ENCODE measurements at places on chromosomes 4 and X.

GRCh38 chrX:45768666-45769236 is 568.1 kb upstream of the DIPK2B start:
- DNase-seq = no peak

- DNase-seq = no peak
Measured at GRCh38 chrX:104427693-104428092, 138.3 kb upstream of the IL1RAPL2 start.

GRCh38 chr4:121252224-121252806 is 88.2 kb upstream of the TNIP3 start:
- DNase-seq = peak; percentile 29

DNA sequence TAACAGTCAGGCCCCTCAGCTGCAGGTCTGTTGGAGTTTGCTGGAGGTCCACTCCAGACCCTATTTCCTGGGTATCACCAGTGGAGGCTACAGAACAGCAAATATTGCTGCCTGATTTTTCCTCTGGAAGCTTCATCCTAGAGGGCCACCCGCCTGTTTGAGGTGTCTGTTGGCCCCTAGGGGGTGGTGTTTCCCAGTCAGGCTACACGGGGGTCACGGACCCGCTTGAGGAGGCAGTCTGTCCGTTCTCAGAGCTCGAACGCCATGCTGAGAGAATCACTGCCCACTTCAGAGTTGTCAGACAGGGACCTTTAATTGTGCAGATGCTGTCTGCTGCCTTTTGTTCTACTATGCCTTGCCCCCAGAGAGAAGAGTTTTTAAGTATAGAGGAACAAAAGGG is 160.8 kb downstream of the DKK2 start:
- no peak for DNase-seq

GRCh38 chrX:68690936-68691501 is 43.6 kb downstream of the STARD8 start:
- no peak for DNase-seq

- no peak for DNase-seq
Measured at GRCh38 chr4:15883610-15884243, 54.8 kb downstream of the FGFBP1 start.

DNA sequence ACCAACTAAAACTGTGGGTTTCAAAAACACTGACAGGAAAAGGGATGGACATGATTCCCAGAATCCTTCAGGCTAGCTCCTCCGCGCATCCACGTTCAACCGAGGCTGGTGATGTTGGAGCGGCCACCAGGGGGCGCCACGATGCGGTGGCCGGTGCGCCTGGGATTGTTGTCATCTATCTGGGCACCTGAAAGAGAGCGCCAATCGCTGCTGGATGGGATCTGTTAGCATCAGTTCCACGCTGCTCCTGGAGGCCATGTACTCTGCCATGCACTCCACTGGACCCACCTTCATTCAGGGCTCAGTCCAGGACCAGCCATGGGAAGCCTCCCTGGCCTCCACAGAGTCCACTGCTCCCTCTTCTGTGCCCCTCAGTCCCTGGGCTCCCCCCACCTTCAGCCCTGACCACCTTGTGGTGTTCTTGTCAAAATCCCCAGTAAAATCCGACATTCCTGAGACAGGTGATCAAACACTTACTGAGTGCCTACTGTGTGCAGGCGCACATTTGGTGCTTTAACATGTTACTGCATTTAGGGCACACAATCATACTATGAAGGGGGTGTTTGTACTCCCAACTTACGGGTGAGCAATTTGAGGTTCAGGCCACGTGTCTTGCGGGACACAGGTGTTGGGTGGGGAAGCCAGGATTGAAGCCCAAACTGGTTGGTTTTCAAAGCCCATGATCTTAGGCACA is 71.1 kb downstream of the CRMP1 start:
- DNase-seq = no peak

DNA sequence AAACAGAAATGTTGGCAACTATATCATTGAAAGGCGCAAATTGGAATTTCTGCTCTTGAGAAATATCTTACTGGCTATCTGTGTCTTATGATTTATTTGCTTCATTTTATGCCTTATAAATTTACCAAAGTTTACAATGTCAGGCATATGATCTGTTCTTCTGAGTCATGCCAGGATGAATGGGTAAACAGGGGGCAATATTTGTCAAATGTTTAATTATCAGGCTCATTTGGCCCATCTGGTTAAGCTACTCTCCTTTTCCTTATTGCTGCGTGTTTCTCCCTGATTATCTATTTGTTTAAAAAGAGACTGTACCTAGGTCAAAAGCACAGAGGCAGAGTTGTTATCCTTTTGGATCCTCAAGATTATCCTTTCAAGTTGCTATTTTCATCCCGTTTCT is 903.8 kb upstream of the PCDH10 start:
- DNase-seq = no peak

DNA sequence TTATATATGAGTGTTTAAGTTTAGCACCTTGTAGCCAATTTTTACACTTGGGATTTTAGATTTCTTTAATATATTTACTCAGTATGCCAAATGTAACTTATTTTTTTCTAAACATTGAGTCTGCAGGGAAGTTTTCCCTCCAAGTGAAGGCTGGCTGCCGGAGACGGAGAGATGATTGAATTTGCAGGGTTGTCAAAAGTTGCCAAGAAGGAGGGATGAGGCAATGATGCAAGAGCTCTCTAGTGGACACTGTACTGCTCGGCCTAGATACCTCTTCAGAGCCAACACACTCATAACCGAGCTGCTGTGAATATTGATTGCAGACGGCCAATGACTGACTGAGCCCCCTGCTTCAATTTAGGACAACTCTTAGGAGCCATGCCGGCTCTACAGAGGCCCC is 318.6 kb upstream of the CASK start:
- DNase-seq = no peak

- no peak for DNase-seq
Measured at GRCh38 chr4:3524920-3525319, 7.3 kb downstream of the LRPAP1 start.

GRCh38 chrX:100995469-100995868 is 26.0 kb downstream of the ARL13A start:
- DNase-seq = no peak

DNA sequence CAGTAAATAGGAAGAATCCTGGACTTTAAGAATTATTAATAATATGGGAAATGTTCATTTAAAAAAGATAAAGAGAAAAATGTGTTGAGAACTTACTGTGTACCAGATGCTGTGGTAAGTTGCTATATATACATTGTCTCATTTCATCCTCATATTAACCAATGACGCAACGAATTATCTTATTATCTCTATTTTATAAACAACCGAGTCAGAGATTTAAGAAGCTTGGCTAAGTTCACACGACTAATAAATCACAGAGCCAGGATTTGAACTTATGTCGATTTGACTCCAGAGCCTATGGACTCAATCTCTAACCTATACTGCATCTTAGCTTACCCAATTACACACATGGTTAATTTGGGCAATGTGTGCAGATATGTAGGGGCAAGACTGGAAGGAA is 15.5 kb upstream of the DCTD start:
- DNase-seq = no peak

DNA sequence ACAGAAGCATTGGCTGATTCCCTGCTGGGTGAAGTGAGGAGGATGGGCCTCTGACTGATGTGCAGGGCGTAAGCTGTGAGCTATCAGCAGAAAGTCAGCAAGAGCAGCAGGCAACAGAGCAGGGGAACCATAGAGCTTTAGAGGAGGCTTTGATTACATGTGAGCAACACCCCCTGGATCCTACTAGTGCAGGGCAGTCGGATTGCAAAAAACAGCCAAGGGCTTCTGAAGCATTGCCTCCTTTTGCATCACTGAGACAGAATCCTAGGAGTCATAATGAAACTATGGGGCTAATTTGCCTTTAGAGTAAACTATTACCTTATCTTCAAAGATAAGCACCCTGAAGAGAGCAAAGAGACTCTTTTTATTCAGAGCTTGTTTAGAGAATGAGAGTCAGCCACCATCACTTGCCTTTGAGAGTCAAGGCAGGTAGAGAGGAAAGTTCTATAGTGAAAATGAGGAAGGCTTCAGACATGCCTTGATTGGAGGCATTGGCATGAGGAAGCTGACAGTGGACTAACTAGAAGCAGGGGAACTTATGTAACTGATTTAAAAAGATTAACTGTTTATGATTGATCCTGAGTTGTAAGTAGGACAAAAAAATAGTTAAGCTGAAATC is 420.3 kb downstream of the PDHA2 start:
- DNase-seq = no peak

DNA sequence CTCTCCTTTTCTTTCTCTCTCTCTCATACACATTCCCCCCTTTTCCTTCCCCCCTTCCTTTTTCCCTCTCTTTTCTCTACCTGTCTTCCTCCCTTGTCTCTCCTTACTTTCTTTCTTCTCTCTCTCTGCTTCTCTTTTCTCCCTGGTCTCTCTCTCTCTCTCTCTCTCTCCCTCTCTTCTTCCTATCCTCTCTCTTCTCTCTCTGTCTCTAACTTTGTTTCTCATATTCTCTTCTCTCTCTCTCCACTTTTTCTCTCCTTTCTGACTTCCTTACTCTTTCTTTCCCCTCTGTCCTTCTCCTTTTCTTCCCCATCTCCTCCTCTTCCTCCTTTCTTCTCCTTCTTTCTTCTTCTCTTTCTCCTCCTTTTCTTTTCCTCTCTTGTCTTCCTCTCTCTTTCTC is 103.4 kb downstream of the ARSF start:
- no peak for DNase-seq

DNA sequence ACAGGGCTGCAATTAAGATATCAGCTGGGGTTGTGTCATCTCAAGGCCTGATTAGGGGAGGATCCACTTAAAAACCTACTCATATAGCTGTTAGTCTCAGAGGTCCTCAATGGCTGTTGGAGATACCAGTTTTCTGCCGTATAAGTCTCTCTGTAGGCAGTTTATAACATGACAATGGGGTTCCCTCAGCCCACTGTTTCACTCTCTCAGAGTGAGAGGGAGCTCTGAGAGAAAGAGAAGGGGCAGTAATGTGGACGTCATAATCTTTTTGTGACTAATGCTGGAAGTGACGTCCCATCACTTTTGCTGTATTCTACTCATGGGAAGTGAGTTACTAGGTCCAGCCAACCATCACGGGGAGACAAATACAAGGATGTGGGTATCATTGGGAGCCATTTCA is 70.3 kb downstream of the STIM2 start:
- DNase-seq = no peak

DNA sequence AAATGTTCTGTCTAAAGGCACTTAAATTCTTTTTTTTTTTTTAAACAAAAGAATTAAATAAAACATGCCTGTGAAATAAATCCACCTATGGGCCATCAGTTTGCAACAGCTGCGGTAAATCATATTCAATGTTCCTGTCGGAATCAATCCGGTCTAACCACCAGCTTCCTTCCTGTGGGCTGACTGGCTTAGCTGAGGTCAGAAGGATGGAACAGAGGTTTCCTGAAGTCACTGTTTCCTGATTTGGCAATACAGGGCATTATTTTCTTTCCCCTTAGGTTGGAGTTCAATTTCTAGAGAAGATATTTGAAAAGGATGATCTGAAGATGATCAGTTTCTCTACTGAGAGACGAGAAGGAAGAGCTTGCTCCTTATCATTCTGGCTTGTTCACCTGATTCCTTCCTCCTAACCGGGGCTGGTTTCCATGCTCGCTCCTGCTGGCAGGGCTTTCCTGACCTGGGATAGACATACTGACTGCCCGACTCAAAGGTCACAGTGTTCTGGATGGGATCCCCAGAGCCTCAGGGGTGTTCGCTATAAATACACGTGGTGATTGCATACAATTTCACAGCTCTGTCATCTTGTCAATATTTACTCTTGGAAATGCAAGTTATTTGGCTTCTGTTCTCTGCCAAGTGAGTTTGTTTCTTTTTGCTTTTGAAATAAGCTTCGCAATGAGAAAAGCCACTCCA is 21.7 kb downstream of the PDLIM3 start:
- DNase-seq = no peak

DNA sequence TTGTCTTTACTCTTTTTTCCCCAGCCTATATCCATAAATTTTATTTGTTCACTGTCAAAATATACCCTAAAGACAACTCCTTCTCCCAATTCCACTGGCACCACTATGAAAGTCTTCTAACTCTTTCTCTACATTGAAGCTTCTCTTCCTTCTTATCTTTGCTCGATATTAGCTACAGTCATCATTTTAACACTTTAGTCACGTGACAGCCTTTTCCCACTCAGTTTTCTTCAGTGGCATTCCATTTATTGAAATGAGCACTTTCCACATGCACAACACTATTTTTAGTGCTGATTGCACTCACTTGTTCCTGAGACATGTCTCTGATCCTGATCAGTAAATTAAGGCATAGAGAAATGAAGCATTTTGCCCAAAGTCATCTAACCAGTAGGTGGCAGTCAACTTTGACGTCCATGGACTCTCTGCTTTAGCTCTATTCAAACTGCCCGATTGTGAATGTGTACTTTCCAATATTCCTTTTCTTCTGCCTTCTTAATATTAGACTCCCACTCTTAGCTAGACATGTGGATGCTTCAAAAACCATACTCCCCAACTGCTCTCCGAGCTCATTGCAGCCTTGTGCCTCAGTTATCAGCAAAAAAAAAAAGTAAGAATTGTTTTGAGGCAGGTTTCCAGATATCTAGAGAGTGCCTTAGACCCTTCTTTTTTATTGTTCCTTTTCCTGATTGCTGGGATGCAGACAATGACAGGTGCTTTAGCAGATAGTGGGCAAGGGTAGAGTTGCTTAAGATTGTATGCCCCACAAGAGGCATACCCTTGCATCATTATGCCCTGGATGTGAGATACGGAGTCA is 394.4 kb upstream of the ADGRL3 start:
- DNase-seq = no peak

GRCh38 chr4:150874338-150875226 is 140.5 kb downstream of the LRBA start:
- no peak for DNase-seq

DNA sequence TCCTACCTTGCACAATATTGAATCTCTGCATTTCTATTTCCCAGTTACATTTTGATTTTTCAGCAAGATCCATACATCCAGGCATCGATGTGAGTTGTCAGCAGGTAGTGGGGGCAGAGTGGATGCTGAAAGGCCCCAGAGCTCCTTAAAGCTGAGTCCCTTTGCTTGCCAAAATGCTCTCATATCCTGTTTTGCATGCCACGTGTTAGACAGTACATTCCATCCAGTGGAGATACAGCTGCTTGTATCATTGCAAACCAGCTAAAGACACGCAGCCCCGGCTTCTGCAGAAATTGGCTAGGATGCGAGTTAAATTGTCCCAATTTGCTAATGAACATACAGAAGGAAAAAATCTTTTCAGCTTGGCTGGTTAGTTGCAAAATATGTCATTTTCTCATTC is 179.6 kb upstream of the MXRA5 start:
- DNase-seq = no peak

DNA sequence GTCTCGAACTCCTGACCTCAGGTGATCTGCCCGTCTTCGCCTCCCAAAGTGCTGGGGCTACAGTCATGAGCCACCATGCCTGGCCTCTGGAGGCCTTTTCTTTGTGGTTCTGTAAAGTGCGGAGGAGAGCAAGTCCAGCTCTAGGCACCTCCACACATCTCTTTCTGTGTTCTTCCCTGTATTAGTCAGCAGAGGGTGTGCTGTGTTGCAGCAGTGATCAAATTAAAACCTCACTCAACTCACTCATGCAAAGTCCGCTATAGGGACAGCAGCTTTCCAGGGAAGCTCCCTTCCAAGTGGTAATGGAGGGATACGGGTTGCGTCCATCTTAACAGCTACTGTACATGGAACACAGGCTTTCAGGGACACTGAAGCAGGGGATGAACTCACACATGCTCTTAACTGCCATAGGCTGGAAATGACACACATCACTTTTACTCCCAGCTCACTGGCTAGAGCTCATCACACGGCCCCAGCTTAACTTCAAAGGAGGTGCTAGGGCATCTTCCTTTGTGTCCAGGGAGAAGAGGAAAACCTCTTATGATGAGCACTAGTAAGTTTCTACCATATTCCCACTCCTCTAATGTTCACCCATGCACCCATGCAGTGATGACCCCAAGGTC is 36.0 kb upstream of the CCNG2 start:
- DNase-seq = no peak

GRCh38 chr4:80229128-80229527 is 31.8 kb downstream of the PRDM8 start:
- DNase-seq = no peak

Measured in activated T-helper 1 cell treated with Interleukin-2 at 50 U/mL for 16 hours (primary cell).